ENCODE measurements at places on chromosomes 6 and 20. TPM values are rescaled to one million over a fixed set of nuclear protein-coding genes. Genes with fewer than 3 reads are reported as not detected.

DNA sequence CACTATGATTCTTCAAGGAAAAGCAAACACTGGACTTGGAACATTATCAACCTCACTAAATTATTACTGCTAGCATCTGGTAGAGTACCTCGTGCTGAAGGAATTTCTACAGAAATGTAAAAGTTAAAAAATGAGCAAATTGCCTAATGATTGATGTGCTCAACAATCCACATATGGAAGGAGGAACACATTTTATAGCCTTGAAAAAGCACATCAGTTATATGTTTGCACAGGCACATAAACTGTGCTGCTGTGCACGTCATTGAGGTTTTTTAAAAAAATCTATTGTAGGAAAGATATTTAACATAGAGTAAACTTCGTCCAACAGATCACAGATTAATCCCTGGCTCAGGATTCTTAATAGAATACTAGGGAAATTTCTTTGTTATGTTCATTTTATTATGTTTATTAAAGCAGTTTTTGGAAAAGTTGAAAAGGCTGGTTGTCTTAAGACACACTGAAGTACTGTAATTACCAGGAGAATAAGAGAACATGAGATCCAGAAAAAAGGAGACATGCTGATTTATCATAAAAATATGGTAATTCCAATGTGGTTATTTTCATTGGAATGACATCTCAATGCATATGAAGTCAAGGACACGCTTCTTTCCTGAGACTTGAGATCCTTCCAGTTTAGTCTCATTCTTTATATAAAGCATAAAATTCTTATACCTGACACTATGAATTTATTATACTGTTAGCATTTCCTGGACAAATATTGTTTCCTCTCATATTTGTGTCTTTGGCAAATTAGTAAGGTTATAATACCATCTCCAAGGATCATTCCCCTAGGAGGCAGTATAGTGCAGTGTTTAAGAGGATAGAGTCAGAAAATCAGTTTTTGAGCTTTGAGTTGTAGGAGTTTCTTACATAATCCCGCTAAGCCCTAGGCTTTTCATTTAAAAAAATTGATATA is 511.1 kb downstream of the TENT5A start:
- DNase-seq = no peak

- DNase-seq = no peak
Measured at GRCh38 chr20:37657924-37658804, 35.7 kb upstream of the CTNNBL1 start.

DNA sequence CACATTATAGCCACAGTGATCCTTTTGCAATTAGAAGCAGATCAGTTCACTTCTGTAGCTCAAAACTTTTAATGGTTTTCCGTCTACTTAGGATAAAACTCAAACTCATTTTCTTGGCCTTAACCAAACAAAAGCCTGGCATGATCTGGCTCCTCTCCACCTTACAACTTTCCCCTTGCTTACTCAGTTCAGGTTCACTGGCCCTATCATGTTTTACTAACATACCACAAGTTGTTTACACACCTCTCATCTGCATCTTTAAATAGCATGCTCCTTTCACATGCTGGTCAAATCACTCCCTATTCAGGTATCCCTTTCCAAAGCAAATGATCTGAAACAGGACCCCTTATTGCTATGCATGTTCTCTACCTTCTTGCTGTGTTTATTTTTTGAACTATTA is 191.4 kb upstream of the FAM83B start:
- DNase-seq = no peak

DNA sequence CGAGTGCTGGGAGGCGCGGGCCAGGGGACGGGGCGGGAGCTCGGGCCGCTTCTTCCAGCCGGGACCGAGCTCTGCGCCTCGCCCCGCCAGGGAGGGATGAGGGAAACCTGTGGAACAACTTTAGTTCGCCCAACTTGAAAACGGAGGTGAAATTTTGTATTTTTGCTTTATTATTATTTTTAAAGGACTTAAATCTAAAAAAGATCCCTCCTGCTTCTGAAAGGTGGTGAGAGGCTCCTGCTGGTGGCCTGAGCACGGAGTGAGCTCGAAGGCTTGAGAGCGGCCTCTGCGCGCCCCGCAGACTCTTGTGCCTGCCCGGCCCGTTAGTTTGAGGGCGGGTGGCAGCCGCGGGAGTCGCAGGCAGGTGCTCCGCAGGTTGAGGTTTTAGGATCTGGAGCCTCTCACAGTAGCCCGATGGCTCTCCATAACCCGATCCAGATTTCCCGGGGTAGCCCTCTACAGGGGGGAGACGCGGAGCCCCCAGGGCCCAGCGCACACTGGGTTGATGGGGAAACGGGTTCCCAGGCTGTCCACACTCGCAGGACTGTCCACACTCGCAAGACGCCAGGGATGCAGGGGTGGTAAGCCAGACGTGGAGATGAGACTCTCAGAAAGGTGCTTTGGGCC is 46.2 kb upstream of the SUPT3H start:
- DNase-seq = peak; percentile 69

- no peak for DNase-seq
Measured at GRCh38 chr6:390914-391558, 516 bp upstream of the IRF4 start.

DNA sequence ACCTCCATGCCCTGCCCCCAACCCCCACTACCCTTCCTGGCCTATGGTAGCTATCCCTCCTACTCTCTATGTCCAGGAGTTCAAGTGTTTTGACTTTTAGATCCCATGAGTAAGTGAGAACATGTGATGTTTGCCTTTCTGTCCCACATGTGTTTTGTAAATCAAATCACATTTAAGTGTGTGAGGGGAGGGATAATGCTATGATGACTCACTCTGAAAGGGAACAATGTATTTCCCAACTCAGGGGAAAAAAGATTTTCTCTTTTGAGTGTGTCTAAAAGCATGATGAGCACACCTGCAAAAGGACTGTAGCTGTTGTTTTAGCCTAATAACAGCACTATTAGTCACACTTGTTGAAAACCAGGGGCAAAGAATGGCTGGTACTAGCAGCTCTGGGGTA is 193.7 kb downstream of the GJA10 start:
- no peak for DNase-seq

Gene ATF6B
- 14.4 TPM for polyA plus RNA-seq

Gene OR2J3
- not detected for polyA plus RNA-seq

Measured in sigmoid colon (tissue), 7 donors.